ENCODE measurements at places on chromosomes 3 and 15.
A peak's percentile ranks its signal among the peaks of the same experiment; 100 is the strongest.

- no peak for DNase-seq
Measured at GRCh38 chr3:55698831-55699230, 211.7 kb upstream of the WNT5A start.

DNA sequence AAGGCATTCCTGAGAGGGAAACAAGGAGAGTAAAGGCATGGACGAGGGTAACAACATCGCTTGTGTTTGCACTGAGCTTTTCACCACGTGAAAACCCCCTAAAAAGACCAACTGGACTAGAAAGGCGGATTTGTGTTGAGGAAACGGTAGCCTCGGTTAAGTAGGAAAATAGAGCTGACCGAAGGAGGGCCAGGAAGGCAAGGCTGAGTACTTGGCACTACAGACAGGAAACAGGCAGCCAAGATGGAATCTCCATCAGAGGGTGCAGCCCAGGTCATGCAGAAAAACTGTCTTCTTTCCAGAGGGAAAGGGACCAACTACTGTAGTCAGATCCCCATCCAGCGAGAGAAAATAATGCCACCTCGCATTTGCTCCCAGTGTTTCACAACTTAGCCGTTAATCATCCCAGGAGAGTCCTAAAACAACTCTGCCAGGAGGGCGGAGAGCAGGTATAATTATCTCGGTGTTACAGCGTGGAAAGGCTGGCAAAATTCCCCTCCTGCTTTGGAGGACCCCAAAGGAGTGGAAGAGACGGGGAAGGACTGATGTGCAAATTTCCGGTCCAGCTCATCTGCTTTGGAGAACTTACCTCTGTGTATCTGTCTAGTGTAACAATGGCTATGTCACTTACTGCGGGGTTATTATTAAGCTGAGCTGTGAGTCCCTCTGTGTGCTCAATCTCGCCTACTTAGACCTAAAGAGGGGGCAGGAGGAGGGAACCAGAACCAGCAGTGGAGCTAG is 77.2 kb downstream of the MYO1E start:
- DNase-seq = no peak

DNA sequence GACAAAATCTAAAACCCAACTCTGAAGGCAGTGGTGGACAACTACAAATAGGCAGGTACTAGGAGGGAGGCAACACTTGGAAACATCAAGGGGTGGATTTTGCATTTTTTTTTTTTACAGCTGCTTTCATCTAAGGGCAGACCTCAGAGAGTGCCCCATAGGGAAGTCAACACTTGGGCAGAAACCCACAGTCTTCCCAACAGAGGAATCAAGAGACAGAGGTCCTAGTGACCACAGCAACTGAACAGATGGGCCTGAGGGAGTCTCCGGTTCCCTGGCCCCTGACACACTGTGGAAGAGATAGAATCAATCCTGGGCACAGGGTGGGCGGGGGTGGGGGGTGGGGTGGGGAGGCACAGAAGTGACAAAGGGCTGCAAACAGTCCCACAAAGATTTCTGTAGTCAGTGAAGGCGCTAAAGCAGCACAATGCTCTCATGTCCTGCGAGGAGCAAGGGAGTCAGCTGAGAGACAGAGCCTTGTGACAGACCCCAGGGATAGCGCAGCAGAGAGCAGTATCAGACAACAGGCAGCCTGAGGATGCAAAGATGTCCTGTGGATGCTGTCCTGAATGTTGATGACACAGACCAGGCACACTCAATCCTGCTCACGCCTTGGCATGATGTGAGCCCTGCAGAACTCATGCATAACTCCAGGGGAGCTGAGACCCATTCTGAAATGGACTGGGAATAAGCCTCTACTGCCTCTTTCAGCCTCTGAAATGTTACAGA is 6.9 kb upstream of the RFTN1 start:
- no peak for DNase-seq

DNA sequence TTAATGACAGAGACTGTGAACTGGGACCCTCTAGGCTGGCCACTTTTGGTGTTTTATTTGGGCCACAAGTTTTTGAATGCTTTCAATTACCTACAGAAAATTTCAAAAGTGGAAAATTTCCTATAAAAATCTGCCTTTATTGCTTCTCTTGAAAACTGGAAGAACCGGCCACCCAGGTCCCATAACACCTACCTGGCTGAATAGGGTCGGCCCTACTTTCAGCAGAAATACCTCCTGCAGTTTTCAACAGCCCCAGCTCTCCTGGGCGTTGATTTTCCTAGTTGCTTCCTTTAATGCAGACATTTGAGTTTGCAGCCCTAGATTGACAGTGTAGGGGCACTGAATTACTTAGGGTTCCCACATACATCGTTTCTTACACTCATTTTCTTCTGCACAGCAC is 719 bp upstream of the SRPRB start:
- DNase-seq = no peak

DNA sequence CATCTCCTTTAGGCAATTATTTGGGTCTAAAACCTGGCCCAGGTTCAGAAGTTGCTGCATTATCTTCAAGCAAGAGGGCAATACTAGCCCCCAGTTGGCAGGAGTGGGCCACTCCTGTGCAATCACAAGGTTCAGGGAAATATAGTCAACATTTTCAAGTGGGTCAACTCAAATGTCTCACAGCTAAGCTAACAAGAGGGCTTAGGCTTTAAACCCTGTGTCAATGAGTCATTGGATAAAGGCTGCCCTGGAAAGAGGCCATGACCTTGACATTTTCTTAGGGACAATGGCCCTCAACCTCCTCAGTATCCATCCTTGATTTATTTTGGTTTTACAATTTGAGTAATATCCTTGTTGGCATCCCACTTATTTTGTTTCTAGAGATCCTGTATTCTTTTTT is 73.5 kb upstream of the DCP1A start:
- DNase-seq = no peak

GRCh38 chr3:185631508-185632206 is 45.6 kb downstream of the SENP2 start:
- DNase-seq = no peak

GRCh38 chr15:95208988-95209387 is 977.6 kb downstream of the MCTP2 start:
- DNase-seq = no peak

DNA sequence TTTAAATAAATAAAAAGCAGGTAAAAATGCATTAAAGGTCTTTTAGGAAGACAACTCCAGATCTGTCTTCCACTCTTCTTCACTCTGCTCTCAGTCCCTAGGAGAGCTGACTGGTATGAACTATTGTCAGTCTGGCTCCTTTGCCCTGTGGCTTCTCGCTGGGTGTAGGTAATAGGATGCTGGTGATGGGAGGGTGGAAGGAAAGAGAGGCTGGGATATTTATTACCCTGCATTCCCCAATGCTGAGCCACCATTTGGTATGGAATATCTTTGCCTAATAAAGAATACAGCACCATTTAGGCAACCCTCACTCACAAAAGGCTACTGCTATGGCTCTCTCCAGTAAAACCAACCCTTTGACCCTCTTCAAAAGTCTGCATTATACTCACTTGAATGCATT is 326.9 kb downstream of the CNTN3 start:
- DNase-seq = no peak

DNA sequence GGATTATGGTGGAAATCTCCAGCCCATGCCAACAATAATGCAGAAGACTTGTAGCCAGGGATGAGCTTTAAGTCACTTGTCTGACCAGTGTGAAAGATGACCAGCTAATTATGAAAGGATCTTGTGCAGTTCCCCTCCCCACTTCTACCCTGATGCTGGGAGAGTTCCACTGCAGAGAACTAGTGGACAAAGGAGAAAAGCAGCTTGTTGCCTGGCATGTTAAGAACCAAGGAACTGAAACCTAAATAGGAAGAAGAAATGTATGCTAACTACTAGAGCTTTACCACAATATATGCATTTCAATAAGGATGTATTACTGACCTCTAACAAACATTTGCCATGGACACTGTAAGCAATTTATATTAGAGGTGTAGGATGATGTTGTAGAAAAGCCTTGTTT is 52.2 kb upstream of the CSTA start:
- DNase-seq = no peak

- no peak for DNase-seq
Measured at GRCh38 chr3:58623961-58624360, 42.6 kb downstream of the FAM3D start.

DNA sequence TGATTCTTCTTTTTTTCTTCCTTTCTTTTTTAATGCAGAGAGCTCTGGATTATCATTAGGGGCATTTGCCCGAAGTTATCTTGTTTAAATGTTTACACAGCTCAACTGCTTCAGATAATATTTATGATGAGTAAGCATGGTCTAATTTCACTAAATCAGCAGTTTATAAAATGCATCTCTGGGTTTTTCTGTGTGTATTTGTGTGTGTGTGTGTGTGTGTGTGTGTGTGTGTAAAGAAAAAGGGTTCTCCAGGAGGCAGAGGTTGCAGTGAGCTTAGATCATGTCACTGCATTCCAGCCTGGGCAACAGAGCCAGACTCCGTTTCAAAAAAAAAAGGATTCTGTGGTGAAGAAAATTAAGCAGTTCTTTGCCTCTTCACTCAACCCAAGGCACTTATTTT is 25.9 kb upstream of the TNFSF10 start:
- no peak for DNase-seq

- no peak for DNase-seq
Measured at GRCh38 chr3:118267588-118267987, 767.1 kb downstream of the IGSF11 start.

- DNase-seq = no peak
Measured at GRCh38 chr3:62892951-62893350, 17.7 kb upstream of the CADPS start.

- DNase-seq = no peak
Measured at GRCh38 chr15:38103564-38103963, 149.1 kb upstream of the SPRED1 start.

DNA sequence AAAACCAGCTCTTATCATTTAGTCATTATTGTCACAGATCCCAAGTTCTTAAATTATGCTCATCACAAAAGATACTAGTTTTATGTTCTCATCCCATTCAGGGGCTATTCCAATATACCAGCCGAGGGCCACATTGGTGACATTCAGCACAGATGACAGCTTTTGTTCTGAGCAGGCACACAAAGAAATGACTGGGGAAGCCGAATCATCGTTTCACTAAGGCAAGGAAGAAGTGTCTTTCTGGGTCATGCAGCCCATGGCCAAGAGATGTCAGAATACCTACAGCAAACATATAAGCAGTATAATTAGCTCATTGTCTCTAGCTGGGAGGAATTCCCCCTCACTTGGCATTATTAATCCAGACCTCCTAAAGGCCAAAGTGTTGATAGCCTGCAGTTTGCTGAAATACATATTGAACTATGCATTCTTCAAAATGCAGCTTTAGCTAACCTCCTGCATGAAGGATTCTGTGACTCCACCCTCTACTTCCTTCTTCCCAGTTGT is 100.2 kb downstream of the CNTN4 start:
- no peak for DNase-seq

DNA sequence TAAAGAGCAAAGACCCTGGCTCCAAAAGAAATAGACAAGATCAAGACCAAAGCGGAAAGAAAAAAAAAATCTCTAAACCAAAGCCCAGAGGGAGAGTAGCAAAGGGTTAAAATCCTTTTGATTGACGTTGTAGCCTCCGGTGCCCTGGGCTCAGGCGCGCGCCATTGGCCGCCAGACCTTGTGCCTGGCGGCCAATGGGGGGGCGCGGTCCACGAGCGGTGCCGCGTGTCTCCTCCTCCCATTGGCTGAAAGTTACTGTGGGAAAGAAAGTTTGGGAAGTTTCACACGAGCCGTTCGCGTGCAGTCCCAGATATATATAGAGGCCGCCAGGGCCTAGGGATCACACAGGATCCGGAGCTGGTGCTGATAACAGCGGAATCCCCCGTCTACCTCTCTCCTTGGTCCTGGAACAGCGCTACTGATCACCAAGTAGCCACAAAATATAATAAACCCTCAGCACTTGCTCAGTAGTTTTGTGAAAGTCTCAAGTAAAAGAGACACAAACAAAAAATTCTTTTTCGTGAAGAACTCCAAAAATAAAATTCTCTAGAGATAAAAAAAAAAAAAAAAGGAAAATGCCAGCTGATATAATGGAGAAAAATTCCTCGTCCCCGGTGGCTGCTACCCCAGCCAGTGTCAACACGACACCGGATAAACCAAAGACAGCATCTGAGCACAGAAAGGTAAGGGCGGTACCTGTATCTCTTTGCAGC is at the start of gene HES1:
HES1 (plus strand) TSS at position 343 of the 713 bp plus-strand sequence; CDS start at position 576, 233 bp downstream.
- DNase-seq = peak; percentile 93

DNA sequence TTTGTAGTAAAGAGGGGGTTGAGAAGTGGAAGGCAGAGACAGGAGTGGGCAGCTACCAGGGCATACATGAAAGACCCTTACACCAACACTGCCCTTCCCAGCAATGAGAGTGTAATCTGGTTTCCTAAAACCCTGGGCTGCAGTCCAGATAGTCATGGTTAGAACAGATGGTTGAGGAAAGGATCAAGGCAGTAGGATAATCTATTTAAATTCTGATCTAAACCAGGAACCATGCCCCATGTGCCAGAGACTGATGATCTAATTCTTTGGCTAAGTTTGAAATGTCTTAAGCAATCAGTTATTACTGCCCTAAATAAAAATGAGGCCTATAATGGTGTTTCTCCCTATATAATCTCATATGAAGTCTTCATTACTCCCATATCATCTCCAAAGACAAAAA is 59.6 kb downstream of the PRTG start:
- peak; percentile 65 for DNase-seq
